Kasumi-1 (cell line): ENCODE measurements at places on chromosomes 12 and 14.

GRCh38 chr12:29961231-29961630, 177.5 kb upstream of the TMTC1 start:
- no peak for DNase-seq

DNA sequence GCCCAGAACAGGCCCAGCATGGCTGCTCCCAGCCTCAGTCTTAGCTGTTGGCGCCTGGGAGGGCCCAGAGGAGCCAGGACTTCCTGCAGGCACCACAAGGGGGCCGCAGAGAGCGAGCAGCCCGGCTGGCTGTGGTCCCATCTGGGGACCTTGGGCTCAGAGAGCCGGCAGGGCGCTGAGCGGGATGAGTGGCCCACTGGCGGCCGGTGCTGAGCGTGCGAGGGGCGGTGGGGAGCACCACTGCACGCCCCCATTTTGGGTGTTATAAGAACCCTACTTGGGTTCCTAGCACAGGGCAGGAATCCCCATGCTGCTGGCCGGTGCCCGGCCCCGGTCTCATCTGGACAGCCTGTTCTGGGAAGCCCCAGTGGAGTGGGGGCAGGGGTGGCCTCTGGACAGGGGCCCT, 25.9 kb upstream of the CRIP2 start:
- DNase-seq = peak; percentile 17

- no peak for DNase-seq
Measured at GRCh38 chr12:89208661-89209096, 143.6 kb downstream of the DUSP6 start.

- DNase-seq = no peak
Measured at GRCh38 chr12:115370650-115371049, 686.7 kb upstream of the TBX3 start.

GRCh38 chr14:61472801-61473376, 151.5 kb downstream of the PRKCH start:
- no peak for DNase-seq

DNA sequence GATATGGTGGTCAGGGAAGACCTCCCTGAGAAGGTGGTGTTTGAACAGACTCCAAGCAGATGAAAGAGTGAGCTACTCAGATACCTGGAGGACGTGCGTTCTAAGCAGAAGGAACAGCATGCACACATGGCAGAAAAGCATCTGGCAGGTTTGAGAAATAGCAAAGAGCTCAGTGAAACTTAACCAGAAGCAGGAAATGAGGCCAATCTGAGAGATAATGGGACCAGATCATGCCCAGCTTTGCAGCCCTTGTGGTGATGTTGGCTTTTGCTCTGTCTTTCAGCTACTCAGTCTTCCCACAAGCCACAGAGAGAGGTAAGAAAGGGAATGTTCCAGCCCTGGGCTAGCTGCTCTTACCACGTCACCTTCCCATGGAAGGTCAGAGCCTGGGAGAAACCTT, 176.3 kb upstream of the GSC start:
- no peak for DNase-seq

- DNase-seq = no peak
Measured at GRCh38 chr14:35223927-35224326, 68.3 kb upstream of the PSMA6 start.

GRCh38 chr12:119206348-119207062, 27.8 kb downstream of the HSPB8 start:
- DNase-seq = no peak

DNA sequence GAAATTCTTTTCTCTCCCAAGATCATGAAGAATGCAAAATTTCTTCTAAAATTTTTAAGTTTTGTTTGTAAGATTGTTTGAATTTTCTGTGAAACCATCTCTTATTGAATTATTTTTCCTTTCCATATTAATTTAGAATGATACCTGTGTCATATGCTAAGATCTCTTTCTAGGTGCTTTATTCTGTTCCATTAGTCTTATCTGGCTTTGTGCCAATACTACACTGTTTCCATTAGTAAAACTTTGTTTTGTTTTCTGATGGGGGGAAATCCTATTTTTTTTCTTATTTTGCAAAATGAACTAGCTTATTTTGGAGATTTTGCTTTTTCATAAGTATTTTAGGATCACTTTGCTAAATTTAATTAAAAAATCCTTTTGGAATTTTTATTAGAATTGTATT, 193.9 kb downstream of the FUT8 start:
- no peak for DNase-seq

DNA sequence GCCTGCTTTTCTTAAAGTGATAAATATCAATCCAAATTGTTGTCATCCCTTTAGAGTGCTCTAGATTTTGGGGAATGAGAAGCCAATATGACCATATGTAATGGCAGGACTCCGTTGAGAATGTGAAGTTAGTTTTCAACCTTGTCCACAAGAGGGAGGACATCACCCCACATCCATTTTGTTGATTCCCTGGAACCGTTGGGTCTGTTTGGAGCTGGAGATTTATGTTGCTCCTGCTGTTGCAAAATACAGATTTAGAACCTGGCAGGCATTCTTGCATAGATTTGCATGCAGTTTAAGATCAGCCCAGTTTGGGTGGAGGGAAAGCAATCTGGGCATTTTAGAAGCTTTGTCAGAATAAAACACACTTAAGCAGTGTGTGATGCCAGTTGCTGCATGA, 620.1 kb downstream of the NRXN3 start:
- no peak for DNase-seq

- DNase-seq = no peak
Measured at GRCh38 chr14:60721326-60722106, 2.6 kb downstream of the SIX4 start.

- DNase-seq = peak; percentile 8
Measured at GRCh38 chr14:93009471-93010129, 86.7 kb downstream of the CHGA start.

GRCh38 chr14:51784466-51784865, 75.9 kb upstream of the GNG2 start:
- DNase-seq = no peak

DNA sequence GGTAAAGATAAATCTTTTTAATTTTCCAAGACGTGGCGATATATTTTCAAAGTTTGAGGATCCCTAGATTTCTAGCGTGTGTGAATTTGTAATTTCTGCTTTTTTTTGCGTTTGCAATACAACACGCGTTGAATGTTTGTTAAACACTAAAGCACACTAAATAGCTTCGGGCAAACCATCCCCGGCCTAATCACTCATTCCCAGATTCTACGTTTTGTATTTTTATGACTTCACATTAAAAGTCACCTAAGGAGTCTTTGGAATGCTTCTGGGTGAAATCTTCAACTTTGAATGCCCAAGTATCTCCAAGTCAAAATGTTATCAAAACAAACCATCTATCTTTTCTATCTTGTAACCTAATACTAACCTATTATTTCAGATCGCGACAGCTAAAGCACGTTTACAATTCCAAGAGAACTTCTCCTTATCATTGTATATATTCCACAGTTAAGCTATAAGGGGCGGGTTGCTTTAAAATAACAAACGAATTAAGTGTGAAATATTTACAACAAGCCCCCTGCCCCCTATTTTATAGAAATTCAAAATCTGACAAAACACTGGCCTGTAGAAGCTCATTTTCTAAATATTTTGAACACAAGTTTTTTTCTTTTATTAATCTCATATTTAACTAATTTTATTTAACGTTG, 1.1 kb downstream of the ALX1 start:
- DNase-seq = no peak

- DNase-seq = no peak
Measured at GRCh38 chr14:95197551-95197950, 40.2 kb upstream of the DICER1 start.

DNA sequence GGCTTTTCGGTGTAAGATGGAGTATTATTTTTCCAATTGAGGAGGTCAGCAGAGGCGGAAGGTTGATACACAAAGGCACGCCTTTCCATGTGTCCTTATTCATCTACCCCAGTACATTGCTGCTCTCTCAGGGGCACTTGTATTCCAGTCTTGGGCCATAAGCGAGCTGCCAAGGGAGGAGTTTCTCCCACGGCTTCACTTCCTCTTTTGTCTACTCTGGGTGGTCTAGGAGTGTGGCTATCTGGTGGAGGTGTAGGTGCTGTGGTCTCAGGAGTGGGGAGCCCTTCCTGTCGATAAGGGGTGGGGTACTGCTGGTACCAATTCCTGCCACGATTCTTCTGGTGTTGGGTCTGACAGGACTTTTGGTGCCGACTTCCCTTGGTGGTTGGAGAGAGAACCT, 73.4 kb downstream of the GAS2L3 start:
- no peak for DNase-seq

DNA sequence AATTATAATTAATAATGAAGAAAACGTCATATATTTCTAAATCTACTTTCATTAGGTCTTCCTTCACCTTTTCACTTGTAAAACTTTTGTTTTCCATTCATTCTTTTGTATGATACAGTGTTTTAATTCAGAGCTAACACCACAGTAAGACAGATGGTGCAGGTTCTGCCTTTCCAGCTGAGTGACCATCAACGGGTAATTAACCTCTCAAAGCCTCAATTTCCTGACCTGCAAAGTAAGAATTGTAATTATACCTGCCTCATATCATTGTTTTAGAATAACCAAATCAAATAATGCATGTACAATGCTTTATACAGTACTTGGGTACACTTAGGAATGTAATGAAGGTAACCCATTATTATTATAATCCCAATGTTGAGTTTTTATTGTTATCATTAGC, 157.6 kb downstream of the FOXA1 start:
- DNase-seq = no peak

DNA sequence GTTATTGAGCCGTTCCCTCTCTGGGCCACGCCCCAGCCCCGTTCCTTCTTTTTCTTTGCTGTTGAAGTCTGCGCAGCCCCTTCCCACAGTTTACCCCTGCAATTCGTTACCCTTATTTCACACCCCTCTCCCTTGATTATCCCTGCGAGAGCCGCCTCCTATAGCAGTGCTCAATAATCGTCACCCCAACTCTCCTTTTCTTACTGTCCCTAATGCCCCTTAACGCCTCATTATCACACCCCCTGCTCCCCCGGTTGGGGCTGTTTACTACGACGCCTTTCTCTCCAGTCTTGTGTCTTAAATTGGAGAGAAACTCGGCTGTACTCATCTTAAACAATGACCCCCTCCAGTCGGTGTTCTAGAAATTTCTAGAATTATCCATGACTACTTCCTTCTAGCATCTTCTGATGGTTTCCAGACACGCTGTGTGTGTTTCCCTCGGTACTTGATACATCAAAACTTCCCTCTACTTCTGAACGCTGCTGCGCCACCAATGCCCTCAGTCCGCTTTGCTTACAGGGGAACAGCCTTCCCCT, 713 bp upstream of the FBXL14 start:
- DNase-seq = no peak

DNA sequence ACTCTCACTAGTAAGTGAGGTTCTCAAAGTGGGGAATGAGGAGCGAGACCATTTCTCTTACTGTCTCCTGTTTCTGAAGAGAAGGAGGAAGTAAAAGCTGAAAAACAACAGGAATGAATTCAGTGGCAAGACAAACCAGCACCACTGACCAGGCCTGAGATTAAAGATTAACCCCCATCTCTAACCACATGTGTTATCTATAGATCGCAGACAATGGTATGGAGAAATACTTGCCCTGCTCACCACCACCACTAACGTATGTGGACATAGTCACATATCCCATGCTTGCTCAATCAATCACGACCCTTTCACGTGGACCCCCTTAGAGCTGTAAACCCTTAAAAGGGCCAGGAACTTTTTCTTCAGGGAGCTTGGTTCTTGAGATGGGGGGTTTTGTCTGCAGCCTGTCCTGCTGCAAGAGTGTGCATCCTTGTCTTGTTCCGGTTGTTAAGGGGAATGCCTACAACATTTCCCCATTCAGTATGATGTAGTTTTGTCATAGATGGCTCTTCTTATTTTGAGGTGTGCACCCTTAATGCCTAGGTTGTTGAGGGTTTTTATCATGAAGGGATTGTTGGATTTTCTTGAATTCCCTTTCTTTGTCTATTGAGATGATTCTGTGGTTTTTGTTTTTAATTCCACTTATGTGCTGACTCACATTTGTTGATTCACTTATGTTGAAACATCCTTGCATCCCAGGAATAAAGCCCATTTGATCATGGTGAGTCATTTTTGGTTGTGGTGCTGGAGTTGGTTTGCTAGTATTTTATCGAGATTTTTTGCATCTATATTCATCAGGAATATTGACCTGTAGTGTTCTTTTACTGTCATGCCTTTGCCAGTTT, 698.8 kb upstream of the LMO3 start:
- peak; percentile 17 for DNase-seq

DNA sequence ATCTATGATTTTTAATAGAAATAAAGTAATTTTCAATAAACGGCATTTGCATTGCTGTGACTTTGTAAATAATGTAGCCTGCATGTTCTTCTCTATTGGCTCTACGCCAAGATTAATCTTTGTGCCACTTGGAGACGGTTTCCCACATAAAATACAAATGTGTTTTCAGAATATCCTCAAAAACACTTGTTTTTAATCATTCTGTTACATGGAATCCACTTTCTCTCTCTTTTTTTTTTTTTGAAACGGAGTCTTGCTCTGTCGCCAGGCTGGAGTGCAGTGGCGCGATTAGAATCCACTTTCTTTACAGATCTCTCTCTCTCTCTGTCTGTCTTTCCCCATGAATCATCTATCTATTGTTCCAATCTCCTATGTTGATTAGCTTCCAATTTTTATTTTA, 22.8 kb upstream of the SSPN start:
- DNase-seq = no peak

- peak; percentile 30 for DNase-seq
Measured at GRCh38 chr12:110741341-110742095, 1.2 kb downstream of the PPP1CC start.

DNA sequence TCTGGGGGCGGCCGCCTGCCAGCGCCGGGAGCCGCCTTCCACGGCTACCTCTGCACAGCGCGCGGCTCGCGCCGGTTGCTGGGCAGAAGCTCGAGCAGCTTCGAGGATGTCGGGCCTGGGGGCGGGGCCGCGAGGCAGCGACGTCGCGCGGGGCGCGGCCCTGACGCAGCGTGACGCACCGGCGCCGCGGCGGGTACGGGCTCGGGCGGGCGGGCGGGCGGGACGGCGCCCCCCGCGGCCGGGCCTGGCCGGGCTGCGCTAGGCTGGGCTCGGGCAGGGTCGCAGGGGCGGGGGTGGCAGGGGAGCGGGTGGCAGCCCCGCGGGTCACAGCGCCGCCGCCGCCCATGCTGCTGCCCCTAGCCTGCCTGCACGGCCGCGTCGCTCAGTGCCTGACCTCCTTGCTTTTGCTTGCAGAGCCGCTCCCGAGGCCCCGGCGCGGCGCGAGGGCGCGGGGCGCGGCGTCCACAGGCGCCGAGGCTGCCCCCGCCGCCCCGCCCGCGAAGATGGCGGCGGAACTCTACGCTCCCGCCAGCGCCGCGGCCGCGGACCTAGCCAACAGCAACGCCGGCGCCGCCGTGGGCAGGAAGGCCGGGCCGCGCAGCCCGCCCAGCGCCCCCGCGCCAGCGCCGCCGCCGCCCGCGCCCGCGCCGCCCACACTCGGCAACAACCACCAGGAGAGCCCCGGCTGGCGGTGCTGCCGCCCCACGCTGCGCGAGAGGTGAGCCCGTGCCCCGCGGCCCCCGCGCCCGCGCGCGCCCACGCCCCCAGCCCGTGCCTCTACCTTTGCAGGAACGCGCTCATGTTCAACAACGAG, at the start of gene BTBD6:
TSS of gene BTBD6 (plus strand) at position 166 of the 814 bp plus-strand sequence. CDS start at position 345, 179 bp downstream.
- DNase-seq = peak; percentile 55

- DNase-seq = peak; percentile 63
Measured at GRCh38 chr14:22276913-22277816, 311.9 kb downstream of the DAD1 start.

- DNase-seq = no peak
Measured at GRCh38 chr12:2949411-2949810, 9.8 kb upstream of the TEAD4 start.

GRCh38 chr12:34357791-34358190, 335.5 kb downstream of the ALG10 start:
- no peak for DNase-seq

GRCh38 chr14:90760591-90761316, 55.5 kb downstream of the TTC7B start:
- DNase-seq = peak; percentile 46

- DNase-seq = no peak
Measured at GRCh38 chr12:113347-113746, 46.8 kb downstream of the IQSEC3 start.
